ENCODE measurements at places on chromosomes 16 and 17. TPM values are rescaled to one million over a fixed set of nuclear protein-coding genes. Genes with fewer than 3 reads are reported as not detected.
A peak's percentile ranks its signal among the peaks of the same experiment; 100 is the strongest.

GRCh38 chr16:7442050-7442449 is 109.4 kb downstream of the RBFOX1 start:
- DNase-seq: no peak

DNA sequence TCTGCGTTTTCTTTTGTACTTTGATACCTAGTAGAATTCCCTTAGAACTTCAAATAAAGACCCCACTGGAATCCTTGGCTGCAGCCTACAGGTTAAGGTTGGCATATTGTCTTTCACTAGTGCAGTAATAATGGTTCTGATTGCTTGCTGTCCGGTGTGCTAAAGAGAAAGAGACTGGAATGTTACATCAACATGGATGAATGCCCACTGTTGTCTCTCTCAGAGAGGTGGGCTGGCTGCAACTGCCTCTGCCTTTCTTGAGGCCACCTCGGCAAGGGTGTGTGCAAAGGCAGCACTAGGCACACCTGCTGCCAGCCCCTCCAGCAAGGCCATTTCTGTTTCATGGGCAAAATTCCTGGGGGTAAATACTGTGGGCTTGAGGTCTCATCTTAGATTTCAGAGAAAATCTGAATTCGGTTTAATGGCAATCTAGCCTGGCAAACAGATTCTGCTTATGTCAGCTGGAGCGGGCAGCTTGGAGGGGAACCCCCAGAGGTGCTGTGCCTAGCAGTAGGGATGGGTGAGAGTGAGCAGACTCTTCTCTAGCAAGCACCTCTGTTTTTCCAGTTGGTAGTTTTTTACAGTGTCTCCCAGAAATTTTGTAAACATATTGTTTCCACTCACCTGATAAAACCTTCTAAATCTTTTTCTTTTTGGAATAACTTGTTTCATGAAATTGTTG is 54.0 kb downstream of the MRTFB start:
- no peak for DNase-seq

The FBXW10B gene
- 0.47 TPM for total RNA-seq

GRCh38 chr17:21169496-21169895 is 42.7 kb downstream of the DHRS7B start:
- no peak for DNase-seq

- no peak for DNase-seq
These were observed 15.1 kb upstream of the SLC52A1 start for GRCh38 chr17:5050278-5050677.

The CCL1 gene
- total RNA-seq: not detected

The G6PC1 gene
- total RNA-seq: not detected

The LITAFD gene
- not detected for total RNA-seq

- no peak for DNase-seq
These were observed 9.7 kb downstream of the RAD51C start for GRCh38 chr17:58702045-58702476.

DNA sequence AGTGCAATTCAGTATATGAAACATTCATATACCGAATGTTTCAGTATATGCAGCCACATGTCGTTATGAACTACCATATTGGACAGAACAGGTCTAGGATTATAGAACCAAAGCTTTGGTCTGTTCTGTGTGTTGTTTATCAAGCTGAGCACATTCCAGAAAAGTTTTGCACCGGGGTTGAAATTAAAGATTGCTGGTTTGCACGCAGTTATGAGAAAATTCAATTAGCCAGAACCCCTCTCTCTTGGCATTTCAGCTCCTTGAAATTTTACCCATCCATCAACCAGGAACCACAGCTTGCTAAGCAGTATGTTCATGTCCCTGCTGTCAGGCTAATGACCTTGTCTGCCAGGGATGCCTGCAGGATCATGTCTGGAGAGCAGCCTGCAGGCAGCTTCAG is 9.5 kb downstream of the KRT32 start:
- no peak for DNase-seq

The SLC16A13 gene
- 0.43 TPM for total RNA-seq

GRCh38 chr17:55264278-55264644 is 499 bp upstream of the HLF start:
- no peak for DNase-seq

The MT1A gene
- total RNA-seq: not detected

DNA sequence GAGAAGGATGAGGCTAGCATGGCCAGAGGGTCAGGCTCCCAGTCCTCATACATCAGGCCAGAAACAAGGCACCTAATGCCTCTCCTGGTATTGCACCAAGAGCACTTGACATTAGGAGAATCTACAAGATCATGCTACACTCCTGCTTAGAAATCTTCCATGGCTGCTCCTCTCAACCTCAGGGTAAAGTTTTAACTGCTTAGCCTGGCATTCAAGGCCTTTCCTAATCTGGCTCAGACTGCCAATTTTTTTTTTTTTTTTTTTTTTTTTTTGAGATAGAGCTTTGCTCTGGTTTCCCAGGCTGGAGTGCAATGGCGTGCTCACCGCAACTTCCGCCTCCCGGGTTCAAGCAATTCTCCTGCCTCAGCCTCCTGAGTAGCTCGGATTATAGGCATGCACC is 8.2 kb downstream of the PIP4K2B start:
- no peak for DNase-seq

DNA sequence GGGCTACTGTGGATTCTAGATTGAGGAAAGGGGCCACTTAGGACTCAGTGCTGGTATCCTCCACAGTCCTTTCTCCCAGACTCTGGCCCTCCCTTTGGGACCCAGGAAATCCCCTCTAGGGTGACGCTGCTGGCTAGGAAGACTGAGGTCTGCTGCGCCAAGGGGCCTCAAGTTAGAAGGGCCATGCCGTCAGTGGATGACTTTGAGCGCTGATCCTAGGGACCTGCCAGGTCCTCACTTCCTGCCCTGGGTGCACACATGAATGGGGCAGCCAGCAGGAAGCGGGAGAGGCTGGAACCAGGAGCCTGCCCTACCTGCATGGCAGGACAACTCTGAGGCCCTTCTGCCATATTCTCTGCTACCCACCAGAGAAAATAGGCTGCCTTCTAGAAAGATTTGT is 145.0 kb downstream of the RAB11FIP4 start:
- DNase-seq: no peak

GRCh38 chr16:3065069-3065741 is at the start of gene IL32:
TSS of gene IL32 (plus strand) at chr16:3065640. CDS start at chr16:3065812, 172 bp downstream.
- DNase-seq: peak; percentile 37

DNA sequence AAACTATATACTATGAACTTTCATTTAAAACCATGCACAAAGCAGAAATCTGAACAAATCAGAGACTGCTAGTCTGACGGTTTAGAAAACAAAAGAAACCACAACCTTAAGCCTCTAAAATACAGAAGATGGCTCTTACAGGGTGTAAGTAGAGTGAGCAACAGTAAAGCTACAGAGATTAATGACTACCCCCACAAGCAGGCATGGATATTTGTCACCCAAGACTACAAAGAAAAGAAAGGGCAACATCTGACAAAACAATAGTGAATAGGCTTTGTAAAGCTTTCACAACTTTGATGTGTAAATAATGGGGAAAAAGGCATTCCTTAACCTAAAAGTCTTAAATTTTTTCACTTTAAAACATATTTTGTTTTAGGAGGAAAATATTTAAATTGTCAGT is 75.0 kb downstream of the SPAG9 start:
- DNase-seq: no peak

The KRT17 gene
- total RNA-seq: 1.6 TPM

GRCh38 chr16:87712184-87712762 is 53.5 kb downstream of the KLHDC4 start:
- DNase-seq: no peak

The NSRP1 gene
- 8.1 TPM for total RNA-seq

DNA sequence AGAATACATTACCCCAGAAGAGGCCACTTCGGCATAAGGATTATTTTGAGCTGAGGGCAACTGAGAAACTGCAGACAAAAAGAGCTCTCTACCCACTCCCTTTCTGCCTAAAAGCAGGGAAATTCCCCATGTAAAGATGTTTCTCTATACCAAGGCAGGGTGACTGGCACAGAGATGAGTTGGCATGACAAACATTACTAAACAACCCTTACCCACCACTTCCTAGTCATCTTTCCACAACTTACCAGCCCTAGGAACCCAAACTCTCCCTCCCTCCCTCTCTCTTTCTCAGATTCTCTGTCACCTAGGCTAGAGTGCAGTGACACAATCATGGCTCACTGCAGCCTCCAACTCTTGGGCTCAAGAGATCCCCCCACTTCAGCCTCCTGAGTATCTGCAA is 68.6 kb downstream of the EMP2 start:
- DNase-seq: peak; percentile 18

GRCh38 chr16:3804426-3805016 is 76.0 kb downstream of the CREBBP start:
- DNase-seq: no peak

DNA sequence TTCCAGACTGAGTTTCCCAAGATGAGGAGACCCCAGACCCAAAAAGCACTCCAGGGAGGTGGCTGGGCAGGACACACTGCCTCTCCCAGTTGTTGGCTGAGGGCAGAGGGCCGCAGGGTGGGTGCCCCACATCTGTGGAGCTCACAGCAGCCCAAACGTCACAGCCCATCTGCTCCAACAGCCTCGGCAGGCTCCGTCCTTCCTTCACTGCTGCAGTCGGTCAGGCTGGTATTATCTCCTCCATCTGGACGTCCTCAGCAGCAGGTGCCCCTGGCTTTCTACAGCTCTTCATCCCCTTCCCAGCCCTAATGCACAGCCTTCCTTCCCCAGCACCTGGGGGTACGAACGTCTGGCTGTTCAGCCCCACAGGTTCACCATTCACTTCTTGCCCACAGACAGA is 55.2 kb downstream of the PRMT7 start:
- DNase-seq: no peak

The FAAP100 gene
- total RNA-seq: 28.7 TPM

The SEZ6L2 gene
- 1.5 TPM for total RNA-seq

DNA sequence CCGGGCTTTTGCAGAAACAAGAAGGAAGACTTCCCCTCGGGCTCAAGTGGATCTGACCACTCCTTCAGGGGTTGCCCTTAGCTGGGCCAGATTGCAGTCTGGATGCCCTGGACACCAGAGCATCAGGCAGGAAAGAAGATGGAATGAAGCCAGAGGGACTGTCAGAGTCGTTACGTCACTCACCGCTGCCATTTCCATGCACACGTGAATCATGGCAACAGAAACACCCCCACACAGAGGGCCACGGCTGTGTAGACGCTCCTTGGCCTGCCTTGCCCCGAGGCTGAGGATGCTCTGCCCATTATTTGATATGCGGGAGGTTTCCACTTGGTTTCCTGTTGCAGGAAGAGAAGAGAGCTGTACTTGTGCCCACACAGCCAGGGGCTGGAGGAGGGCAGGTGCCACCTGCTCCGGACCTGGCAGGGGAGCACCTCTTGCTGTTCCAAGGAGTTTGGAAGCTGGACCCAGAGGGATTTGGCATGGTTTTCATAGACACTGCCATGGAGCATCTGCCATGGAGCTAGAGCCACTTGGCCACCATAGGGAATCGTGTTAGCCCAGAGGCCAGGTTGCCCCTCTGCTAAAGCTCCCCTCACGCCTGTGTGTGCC is 29.4 kb downstream of the RBFOX3 start:
- peak; percentile 5 for DNase-seq

DNA sequence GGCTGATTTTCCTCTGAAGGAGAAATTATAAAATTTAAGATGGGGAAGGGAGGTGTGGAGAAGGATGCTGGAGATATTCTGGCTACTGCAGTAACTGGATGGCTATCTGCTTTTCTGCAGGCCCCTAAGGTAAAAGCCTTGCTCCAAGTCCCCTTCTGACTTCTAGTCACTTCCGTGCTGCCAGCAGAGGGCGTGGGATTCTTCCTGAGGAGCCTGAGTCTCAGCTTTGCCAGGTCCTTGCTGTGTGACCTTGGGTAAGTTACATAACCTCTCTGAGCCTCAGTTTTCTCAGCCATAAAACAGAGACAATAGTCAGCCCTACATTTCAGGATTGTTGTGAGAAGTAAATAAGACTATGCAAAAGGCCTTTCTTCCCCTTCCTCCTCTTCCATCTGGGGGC is 24.3 kb upstream of the TMEM220 start:
- DNase-seq: no peak

DNA sequence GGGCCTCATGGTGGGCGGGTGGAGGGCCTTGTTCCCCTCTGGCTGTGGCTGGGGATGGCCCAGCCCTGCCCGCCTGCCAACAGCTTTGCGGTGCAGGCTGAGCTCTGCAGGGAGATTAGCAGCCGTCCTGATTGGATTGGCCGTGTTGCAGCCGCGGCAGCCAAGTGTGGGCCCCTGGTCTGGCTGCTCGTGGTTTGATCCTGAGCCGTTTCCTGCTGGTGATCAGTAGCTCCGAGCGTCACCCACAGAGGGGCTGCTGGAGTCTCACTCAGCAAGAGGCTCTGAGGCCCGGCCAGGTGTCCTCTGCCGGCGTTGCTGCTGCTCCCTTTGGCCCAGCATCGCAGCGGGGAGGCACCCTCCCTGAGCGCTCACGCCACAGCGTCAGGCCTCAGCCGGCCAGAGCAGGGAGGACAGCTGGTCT is 32.5 kb downstream of the BAIAP2 start:
- DNase-seq: no peak

The ABCC3 gene
- total RNA-seq: 6.4 TPM

GRCh38 chr16:30078744-30079143 is 3.0 kb downstream of the PPP4C start:
- no peak for DNase-seq

- no peak for DNase-seq
These were observed 96.5 kb downstream of the GOSR1 start for GRCh38 chr17:30573603-30574175.

- DNase-seq: no peak
These were observed 4.0 kb upstream of the CDH11 start for GRCh38 chr16:65125871-65126270.

GRCh38 chr16:74982256-74982655 is 2.7 kb downstream of the WDR59 start:
- no peak for DNase-seq
